ENCODE measurements at places on chromosomes 3 and 15.

- DNase-seq, result no peak
These were observed 36.3 kb upstream of the TMC3 start for GRCh38 chr15:81410318-81410753.

DNA sequence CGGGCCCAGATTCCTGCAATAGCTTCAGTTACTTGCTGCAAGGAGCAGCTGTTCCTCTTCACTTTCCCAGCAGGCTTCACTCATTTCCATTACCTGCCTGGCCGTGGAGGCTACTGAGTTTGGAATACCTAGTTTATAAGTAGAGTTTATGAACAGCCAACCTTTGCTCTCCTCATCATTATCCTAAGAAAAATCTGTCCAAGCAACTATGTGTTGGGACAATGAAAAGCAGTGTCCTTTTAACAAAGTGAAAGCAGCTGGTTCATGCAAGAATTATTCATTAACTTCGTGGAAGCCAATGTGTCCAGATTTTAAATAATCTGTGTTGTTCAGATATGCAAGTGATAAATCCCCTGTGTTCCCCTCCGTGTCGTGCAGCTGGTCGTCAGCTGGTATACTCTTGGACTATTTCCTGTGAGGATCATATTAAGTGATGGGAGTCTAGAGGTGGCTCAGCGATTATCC lies 39.3 kb upstream of the SSR3 start:
- no peak for DNase-seq

- DNase-seq, result no peak
These were observed 3.0 kb upstream of the RYK start for GRCh38 chr3:134253475-134254226.

- no peak for DNase-seq
These were observed 247.7 kb downstream of the MYRIP start for GRCh38 chr3:40057077-40057476.

GRCh38 chr15:99433757-99434450 lies 131.9 kb upstream of the MEF2A start:
- no peak for DNase-seq

Data from stimulated activated CD4-positive, alpha-beta T cell treated with anti-CD3 and anti-CD28 coated beads, Interleukin-15, amount 100 ng/mL, for 1 hour (primary cell).